Effector memory CD4-positive, alpha-beta T cell (primary cell): ENCODE measurements at places on chromosomes 1 and 21.
A peak's percentile ranks its signal among the peaks of the same experiment; 100 is the strongest.

- DNase-seq = no peak
Observed at GRCh38 chr1:119632841-119633240, 15.2 kb downstream of the ZNF697 start.

DNA sequence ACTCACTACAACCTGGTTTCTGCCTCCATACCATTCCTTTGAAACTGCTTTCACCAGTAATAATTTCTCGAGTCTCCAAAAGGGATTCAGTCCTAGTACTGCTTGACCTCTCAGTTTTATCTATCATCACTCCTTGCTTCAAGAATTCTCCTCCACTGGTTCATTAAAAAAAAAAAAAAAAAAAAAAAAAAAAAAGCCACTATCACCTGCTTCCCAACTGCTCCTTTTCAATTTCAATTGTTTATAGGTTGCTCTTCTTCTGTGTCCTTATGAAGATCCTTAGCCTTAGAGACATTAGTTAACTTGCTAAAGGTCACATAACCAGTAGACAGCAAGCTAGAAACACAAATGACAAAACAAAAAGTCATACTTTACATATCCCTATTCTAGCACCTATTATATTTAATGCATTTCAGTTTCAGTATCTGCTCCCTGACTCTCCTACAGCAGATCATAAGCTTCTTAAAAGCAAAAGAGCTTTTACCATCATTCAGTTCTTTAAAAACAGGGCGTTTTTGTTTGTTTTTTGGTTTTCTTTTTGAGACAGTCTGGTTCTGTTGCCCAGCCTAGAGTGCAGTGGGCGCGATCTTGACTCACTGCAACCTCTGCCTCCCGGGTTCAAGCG lies 7.1 kb downstream of the NRDC start:
- DNase-seq = no peak

DNA sequence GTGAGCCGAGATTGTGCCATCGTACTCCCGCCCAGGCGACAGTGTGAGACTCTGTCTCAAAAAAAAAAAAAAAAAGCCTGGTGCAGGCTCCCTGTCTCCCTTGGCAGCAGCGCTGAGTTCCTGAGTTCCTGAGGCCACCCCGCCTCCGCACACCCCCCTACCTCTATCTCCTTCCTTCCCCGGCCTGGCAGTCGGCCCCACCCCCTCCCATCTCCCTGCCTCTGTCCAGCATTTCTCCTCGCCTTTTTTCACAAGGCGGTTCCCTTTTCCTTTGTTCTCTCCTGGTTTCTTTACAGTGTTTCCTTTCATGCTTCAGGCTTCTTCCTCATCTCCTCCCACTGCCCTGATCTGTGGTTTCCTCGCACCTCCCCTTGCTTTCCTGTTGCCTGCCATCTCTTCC lies 2.7 kb downstream of the RORC start:
- peak; percentile 23 for DNase-seq

GRCh38 chr1:173057984-173058383 lies 7.2 kb upstream of the TNFSF18 start:
- no peak for DNase-seq

- no peak for DNase-seq
Observed at GRCh38 chr1:60847391-60847790, 235.0 kb upstream of the NFIA start.

- DNase-seq = no peak
Observed at GRCh38 chr1:62318756-62319544, at the start of gene KANK4. TSS of gene KANK4 (minus strand) at chr1:62319434. CDS start at chr1:62281564, 37,870 bp downstream.

DNA sequence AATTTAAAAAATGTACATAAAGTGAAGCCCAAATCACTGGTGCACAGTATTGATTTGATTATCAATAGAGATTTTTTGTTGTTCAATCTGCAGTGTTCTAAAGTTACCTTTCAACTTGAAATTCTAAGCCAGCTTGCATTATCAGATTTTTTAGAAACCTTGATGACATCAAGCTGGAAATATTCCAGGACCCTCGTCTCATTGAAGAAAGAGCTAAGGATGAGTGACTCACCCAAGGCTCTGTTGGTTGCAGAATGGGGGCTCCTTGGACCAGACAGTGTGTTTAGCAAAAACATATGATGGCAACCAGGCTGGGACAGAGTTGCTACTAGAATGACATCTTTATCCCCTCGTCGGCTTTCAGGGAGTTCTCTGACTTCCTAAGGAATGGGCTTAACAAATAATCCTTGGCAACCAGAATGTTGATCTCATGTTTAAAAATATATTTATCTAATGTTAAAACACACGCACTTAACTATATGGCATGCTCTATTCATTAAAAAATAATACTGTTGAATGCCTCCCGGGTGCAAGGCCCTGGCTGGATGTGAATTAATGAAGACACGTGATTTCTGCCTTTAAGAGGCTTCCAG lies 79.7 kb downstream of the RUNX3 start:
- DNase-seq = no peak

DNA sequence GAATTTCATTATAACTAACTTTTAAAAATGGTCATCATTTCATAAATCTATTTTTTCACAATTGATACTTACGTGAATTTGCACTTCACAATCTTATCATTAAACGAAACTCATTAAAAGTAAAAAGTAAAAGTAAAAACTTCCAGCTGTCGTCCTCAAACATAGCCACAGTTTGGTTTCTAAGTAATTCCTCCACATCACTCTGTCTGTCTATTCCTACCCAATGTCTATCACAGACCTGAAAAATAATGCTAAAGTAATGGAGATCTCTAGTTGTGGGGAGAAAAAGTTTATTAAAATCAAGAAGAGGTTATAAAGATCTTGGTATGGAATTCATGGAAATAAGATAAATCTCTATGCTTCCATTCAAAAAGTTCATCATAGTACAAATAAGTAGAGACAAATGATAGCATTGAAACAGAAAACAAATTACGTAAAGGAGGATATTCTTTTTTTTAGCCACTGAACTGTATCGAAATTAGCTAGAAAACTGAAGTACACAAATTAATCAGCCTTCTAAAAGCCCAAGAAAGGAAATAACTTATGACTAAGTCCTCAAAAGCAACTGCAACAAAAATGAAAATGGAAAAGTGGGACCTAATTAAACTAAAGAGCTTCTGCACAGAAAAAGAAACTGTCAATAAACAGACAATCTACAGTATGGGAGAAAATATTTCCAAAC lies 148.6 kb downstream of the TIAM1 start:
- DNase-seq = no peak

DNA sequence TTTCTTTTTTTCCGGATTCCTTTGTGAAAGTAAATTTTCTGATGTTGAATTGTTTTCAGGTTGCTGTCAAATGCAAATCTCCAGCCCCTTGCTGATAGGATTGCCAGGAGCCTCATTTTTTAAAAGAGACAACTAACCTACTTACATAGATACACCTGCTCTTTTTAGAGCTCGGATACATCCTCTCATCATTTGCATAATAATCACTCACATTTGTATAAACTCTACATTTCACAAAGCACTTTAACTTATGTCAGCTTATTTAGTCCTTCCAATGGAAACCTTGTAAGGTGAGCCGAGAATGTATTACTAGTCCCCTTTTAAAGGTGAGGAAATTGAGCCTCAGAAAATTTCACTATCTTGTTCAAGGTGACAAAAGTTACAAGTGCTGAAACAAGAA lies 84.8 kb downstream of the KCTD3 start:
- DNase-seq = no peak

DNA sequence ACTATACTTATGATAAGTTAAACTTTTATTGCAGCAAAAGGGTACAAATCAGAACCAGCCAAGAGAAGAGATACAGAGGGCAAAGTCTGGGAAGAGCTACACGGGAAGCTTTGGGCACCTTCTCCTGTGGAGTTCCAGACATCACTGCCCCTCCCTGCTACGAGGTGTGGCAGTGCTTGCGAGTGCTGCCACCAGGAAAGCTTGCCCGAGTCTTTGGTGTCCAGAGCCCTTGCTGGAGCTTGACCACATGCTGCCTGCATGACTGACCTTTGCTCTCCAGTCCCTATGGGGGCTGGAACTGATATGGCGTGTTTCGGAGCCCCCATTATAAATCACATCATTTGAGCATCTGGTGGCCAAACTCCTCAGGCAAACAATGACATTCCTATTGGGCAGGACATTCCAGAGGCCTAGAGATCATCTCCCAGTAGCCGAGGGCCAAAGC lies 23.4 kb downstream of the PLEKHO1 start:
- no peak for DNase-seq

GRCh38 chr1:33170351-33171274 lies 11.2 kb downstream of the TRIM62 start:
- DNase-seq = no peak

DNA sequence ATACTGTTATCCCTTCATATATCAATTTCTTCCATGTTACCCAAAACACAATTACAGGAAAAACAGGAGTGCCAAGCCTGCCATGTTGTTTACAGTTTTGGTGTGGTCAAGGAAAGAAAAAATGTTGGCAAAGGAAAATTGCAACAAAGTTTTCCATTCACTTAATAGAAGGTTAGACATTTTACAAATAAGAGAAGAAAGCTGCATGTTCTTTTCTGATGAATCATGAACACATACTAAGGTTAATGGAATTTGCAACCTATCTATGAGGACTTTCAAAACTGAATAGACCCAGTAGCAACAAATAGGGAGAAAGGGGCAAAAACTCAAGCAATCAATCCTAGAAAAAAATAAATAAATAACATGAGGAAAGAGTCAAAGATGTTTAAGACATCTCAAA lies 556.7 kb downstream of the DPYD start:
- DNase-seq = no peak

- no peak for DNase-seq
Observed at GRCh38 chr1:116579259-116579875, 8.5 kb upstream of the CD58 start.

DNA sequence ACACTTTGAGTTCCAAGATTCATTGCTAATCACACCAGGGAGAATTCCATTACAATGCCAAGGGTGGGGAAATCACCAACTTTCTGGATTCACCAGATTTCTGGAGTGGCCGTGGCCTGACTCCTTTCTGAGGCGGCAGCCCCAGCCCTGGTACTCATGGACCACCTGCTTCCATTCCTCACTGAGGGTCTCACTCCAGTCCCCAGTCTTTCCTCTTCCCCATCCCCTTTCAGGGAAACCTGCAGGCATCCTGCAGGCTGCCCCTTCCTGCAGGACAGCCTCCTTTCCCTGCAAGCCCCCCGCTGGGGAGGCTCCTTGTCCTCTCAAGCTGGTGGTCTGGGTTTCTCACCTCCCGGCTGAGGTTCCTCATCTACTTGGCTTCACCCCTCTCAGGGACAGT lies 12.7 kb upstream of the CDK18 start:
- no peak for DNase-seq

GRCh38 chr1:65471213-65471833 lies 50.9 kb downstream of the LEPR start:
- no peak for DNase-seq

- no peak for DNase-seq
Observed at GRCh38 chr1:224739303-224739996, 123.3 kb downstream of the CNIH3 start.

DNA sequence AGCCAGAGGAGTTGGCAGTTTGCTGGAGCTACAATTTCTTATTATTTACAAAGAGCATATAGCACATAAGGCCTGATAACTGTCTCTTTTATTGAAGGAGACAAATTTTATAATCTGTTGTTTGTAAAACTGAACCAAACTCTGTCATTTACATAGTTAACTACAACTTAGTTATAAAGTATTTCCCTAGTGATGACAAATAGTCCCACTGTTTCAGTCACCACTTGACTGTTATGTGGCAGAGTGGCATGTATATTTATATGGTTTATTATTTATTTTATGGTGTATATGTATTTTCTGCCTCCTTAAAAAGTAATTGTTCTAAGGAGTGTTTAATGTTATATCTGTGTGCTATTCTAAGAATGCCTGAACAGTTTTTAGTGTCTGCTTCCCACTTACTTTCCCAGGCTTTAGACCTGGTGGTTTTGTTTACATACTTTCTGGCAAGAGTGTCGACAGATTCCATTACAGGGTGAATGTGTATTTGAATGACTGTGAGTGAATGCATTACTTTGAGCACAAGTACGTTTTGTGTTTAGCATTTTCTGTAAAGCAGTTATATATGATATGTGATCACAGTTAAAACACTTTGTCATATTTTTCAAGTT lies 10.0 kb downstream of the TSEN15 start:
- no peak for DNase-seq

DNA sequence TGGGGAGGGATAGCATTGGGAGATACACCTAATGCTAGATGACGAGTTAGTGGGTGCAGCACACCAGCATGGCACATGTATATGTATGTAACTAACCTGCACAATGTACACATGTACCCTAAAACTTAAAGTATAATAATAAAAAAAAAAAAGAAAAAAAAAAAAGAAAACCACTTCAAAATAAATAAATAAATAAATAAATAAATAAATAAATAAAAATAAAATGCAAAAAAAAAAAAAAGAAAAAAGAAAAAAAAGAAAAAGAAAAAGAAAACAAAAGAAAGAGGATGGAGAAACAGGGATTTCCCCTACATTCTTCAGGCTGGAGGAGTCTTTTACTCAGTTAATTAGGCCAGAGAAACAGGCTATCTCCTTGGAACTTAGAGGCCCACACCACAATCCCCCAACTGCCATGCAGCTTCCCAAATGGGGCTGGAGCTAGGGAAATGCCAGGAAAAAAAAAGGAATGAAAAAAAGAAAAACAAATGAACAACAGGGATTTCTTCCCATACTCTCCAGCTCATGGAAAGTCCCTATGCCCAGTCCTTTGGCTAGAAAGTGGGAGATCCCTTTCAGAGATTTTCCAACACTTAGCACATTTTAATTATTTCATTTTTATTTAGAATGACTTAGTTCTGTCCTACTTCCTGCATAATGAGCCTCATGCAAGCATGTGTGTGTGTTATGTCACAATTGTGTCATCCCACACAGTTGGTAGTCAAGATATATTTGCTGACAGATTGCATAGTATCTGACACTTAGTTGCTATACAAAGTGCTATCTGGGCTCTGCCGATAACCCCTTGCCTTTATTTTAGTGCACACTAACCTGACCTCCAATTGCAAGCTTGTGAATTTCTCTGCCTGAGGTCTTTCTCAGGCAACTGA lies 486.4 kb downstream of the PLPP3 start:
- no peak for DNase-seq

DNA sequence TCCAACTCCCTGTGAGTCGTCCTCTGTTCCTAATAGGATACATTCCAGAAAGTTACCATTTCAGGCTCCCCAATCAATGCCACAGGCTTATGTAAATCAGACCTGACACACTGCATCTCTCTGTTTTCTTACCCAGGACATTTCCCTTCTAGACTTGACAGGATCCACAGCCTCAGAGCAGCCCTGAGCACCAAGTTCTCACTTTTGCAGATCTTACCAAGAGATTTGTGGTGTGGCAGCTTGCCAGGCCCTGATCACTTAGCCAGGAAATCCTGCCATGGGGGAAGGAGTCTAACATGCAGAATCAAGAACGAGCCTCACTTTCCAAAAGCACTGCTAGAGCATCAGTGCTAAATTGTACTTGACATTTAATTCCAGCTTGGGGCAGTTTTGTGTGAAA lies 202.9 kb downstream of the TBX15 start:
- DNase-seq = no peak
